Choroid plexus epithelial cell (primary cell): ENCODE measurements at places on chromosomes 7 and 10.

- DNase-seq, result no peak
These were observed 38.8 kb downstream of the CNPY1 start for GRCh38 chr7:155507576-155507975.

GRCh38 chr7:92634924-92635519 is 44.8 kb upstream of the FAM133B start:
- peak; percentile 90 for DNase-seq

- no peak for DNase-seq
These were observed 79.7 kb downstream of the CDH23 start for GRCh38 chr10:71476228-71477011.

- no peak for DNase-seq
These were observed 3.5 kb downstream of the DLX5 start for GRCh38 chr7:97020996-97021746.

GRCh38 chr10:48507933-48508790 is 96.7 kb downstream of the ARHGAP22 start:
- DNase-seq, result no peak

DNA sequence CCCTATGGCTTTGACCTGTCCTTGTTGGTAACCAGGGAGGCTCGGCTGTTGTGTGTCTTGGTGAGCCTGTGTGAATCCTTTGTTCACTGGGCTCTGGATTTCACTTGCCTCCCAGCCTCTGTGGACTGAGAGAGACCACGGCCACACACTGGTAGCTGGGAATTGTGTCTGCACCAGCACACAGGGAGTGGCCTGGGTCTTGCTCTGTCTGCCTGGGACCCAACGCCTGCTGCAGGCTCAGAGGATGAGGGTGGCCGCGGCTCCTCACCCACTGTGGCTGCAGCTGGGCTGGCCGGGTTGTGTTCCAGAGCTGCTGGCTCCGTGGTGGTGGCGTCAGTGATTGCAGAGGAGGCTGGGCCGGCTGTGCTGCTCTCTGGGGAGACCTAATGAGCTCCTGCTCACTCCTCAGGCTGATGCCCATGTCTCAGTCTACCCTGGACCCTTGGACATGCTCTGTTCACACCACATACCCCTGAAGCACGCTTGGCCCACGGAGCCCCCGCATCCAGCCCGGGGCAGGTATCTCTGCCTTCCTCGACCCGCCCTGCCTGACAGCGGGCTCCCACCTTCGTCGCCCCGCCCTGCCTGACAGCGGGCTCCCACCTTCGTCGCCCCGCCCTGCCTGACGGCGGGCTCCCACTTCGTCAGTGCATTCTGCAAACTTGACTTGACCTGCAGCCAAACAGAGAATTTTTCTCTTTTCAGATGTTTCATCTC is 328.5 kb downstream of the ADARB2 start:
- DNase-seq, result no peak

DNA sequence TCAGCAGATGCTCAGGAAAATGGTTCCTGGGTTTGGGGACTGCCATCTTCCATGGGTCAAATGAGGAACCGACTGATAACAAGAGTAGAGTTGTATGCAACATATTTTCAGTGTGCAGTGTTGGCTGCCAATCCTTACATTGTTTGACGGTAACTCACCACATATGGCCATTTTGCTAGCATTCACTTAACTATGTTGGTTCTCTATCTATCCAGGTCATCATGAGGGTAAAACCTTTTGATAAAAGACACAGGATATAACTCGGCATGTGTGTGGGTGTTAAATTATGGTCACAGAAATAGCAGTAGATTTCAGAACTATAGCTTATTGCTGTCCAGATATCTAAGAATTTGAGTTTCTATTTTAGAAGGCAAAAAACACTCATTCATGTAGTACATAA is 140.7 kb upstream of the AOAH start:
- no peak for DNase-seq

DNA sequence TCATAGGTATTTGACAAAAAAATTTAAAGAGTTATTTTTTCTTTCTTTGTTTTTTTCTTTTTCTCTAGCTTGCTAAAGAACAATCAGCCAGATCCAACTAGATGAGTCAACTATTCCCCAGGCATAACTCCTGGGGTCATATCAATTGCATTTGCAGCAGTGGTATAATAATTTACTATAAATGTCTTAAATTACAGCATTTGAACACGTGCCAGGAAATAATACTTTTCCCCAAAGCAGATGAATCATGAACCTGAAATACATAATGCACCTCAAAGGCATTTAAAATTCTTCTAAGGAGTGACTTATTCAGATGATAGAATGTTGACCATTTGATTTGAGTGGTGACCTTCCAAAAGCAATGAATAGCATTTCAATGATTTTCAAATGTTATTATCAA is 190.1 kb downstream of the LRRTM3 start:
- DNase-seq, result peak; percentile 74

GRCh38 chr10:132611026-132611910 is 73.7 kb downstream of the INPP5A start:
- DNase-seq, result no peak

- peak; percentile 1 for DNase-seq
These were observed 58.7 kb upstream of the PRPS1L1 start for GRCh38 chr7:18086165-18087025.

DNA sequence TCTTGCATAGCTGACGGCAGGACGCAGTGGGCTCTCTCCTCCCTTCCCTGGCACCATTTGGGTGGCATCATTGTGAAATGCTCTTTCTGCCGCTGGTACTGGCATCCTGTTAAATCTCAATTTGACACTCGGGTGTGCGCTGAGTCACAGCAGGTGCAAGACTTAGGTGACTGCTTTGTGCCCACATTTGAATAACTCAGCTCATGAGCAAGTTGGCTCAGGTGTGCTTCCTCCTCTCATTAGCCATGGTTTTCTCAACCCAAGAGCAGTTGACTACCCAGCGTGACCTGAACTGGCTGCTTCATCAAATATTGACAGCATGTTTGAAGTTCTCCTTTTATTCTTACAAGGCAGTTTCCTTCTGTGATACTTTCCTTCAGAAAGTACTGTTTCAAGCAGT is 24.6 kb upstream of the NFE2L3 start:
- DNase-seq, result no peak

DNA sequence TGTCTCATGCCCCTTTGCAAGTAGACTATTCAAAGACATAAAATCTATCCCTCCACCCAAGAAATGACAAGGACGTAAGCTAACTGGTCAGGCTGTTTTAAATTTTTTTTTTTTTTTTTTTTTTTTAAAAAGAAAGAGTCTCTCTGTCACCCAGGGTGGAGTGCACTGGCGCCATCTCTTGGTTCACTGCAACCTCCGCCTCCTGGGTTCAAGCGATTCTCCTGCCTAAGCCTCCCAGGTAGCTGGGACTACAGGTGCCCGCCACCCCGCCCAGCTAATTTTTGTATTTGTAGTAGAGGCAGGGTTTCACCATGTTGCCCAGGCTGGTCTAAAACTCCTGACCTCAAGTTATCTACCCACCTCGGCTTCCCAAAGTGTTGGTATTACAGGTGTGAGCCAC is 11.2 kb downstream of the TRA2A start:
- DNase-seq, result no peak

- no peak for DNase-seq
These were observed 135.1 kb downstream of the SKAP2 start for GRCh38 chr7:26729150-26729775.

DNA sequence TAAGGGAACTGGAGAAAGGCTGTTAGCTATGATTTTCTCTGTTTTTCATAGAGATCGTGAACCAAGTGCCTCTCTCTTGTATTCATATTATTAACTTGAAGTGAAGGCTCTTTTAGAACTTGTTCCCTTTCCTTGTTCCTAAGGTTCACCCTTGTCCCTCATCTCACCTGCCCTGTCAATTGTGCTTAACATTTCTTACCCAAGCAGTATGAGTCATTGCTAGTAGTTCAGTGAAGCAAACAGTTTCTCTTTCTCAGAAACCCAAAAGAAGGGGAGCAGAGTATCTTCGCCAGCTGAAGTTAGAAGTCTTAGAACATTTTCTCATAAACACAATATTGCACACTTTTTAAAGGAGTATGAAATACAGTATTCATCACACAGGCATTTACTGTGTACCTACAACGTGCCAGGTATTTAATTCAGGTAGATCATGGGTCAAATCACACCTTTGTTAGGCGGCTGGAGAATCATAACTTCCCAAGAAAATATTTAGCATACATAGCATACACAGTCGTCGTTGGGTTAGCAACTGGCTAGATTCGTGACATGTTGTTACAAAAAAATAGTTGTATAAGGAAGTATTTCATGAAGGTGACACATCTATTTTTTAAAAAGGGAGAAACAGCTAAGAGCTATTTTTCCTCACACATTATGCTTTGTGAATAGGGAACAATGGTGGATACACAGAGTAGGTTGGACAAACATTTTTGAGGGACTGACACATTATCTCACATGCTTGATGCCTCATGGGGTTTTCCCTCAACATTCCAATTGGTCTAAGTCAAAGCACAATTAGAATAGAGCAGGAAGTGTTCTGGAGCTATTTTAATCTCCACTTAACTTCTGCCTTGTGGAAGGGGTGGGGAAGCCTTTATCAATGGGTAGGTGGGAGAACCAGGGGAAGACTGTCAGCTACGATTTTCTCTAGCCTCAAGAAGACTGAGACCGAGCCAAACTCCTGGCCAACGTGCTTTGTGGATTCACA is 13.2 kb downstream of the HDAC9 start:
- peak; percentile 97 for DNase-seq

DNA sequence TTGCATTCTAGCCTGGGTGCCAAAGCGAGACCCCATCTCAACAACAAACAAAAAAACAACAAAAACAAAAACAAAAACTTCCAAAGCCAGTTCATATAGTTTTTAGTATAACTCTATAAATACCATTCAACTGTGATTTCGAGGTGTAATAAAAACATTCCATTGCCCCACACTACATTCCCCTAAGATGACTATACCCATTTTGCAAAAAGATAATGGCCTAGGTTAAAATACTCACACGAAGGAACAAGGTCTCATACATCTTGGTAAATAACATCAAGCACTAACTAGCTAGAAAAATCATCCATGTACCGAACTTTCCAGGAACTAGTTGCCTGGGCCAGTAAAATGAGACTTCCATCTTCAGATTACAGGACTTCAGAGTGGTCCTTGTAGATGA is 55.4 kb downstream of the GLI3 start:
- DNase-seq, result no peak

DNA sequence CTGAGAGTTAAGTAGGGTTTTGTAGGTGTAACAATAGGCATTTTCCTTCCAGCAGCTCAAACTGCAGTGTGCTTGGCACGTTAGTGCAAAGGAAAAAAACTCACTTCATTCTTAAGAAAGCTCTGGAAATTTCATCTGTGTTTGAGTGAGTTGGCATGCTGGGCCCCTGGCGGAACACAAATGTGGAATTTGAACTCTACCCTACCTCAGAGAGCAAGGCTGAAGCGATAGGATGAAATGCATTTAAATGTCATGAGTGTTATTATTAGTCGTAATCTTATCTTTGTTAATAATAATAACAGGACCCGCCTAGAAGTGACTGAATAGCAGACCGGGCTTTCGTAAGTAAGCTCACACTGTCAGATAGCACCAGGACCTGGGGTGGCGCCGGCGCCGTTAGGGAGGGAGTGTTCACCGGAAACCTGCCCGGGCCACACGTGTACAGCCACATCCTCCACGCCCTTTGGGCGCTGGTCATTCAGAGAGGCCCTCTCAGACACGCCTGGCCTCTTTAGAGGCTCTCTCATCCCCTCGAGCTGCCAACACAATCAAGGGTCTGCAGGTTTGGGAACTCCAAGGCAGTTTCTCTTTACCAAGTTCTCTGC is 63.5 kb downstream of the GRK5 start:
- DNase-seq, result peak; percentile 58

- no peak for DNase-seq
These were observed 54.1 kb downstream of the CDK6 start for GRCh38 chr7:92782236-92782635.

DNA sequence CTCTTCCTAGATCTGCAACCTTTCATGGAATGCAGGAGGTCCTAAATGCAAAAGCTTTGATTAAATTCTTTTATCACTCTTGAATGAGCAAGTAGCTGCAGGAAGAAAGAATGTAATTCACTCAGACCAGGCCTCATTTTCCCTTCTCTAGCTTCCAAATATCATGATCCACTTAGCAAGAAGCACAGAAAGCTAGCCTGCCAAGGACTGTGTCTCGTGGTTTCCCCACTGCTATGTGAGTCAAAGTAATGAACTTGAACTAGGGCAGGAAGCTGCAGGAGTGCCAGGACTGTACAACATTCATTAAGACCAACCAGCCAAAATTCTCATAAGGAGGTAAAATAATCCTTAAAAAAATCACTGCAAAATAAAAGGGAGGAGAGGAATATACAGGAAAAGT is 379.2 kb downstream of the CALN1 start:
- DNase-seq, result no peak

DNA sequence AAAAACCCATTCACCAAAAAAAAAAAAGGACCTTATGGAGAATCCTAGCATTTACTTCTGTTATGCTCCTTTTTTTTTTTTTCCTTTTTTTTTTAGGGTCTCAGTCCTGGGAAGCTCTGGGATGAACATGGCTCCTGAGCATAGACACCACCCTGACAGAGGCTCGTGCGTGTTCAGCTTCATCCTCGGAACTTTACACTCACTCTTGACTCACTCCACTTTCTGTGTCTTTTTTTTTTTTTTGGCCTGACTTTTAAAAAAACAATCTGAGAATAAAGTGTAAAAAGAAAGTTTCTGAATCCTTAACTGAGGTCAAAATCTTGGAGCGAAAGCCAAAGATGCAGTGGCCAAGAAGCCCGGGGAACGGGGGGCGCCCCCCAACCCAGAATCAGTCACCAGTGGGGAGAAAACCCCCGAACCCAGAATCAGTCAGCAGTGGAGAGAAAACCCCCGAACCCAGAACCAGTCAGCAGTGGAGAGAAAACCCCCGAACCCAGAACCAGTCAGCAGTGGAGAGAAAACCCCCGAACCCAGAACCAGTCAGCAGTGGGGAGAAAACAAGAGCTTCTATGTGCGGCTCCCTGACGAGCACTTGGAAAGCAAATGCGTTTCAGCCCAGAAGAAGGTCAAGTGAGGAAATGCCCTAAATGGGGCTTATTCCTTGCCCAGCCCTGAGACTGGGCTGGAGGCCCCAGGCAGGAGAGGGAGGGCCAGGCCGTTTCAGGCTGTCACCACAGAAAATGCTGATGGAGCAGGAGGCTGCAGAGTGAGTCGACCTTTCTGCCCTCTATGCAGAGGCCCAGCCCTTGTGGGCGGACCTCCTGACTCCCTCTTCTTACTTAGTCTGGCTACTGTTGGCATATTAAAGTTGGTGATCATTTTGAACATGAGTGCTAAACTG is 19.0 kb upstream of the PFKP start:
- DNase-seq, result peak; percentile 42

- peak; percentile 74 for DNase-seq
These were observed 75.5 kb upstream of the STARD3NL start for GRCh38 chr7:38102507-38102906.

- no peak for DNase-seq
These were observed 630.5 kb upstream of the IGFBP3 start for GRCh38 chr7:46551603-46552002.

DNA sequence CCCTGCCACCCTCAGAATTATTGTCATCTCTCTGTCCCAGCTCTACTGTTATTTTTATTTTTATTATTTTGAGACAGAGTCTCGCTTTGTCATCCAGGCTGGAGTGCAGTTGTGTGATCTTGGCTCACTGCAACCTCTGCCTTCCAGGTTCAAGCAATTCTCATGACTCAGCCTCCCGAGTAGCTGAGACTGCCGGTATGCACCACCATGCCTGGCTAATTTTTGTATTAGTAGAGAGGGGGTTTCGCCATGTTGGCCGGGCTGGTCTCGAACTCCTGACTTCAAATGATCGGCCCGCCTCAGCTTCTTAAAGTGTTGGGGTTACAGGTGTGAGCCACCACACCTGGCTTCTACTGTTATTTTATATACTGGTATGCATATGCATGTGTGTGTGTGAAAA is 11.0 kb downstream of the CALHM2 start:
- peak; percentile 25 for DNase-seq
